ENCODE measurements at places on chromosomes 2 and 18. TPM values are rescaled to one million over a fixed set of nuclear protein-coding genes. Genes with fewer than 3 reads are reported as not detected.

Gene DHX57
- total RNA-seq, result 12.6 TPM

Gene LYPD6
- 0.13 TPM for total RNA-seq

Gene M1AP
- total RNA-seq, result not detected

Gene MROH2A
- not detected for total RNA-seq

Gene IL1A
- total RNA-seq, result not detected

Gene EN1
- total RNA-seq, result not detected

Gene ADNP2
- 6.8 TPM for total RNA-seq

Gene BOLL
- total RNA-seq, result not detected

Gene GTF2A1L
- total RNA-seq, result not detected

Gene CMPK2
- 2.7 TPM for total RNA-seq

Gene NYAP2
- not detected for total RNA-seq

Gene ZAP70
- 0.70 TPM for total RNA-seq

Gene DAW1
- 0.13 TPM for total RNA-seq

Gene XIRP2
- total RNA-seq, result 206 TPM

Gene TGFA
- 2.1 TPM for total RNA-seq
